Amniotic stem cell (primary cell): ENCODE measurements at places on chromosomes 5 and 9.

DNA sequence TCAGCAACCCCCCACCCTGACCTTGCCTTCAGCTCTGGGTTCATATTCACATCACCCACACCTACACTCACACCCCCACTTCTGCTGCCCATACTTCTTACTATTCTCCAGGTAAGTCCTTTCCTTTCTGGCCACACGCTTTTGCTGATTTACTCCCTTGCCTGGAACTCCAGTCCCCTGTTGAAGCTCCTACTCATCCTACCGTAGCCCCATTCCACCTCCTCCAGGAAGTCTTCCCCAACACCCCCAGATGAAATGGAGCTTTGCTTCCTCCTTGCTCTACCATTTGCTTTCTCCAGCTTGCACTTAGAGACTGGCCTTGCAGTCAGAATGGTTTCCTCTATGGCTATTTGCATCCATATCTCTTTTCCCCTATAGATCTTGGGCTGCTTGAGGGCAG, 182.3 kb downstream of the MELK start:
- no peak for DNase-seq

DNA sequence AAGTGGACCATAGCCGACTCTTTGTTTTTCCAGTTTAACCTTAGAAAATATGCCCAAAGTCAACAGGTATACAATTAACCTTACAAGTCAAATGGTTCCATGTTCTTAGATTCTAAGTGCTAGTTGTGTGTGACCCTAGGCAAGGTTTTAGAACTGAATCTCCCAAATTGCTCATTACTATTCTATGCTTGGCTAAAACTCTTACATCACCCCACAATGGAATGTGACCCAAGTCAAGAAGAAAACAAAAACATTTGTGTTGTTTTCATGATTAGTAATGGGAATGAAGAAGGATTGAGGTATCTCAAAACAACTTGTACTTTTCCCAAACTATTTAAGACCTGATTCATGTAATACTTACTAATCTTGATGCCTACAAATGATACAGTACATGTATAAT, 159.2 kb downstream of the ARRDC3 start:
- DNase-seq: no peak

DNA sequence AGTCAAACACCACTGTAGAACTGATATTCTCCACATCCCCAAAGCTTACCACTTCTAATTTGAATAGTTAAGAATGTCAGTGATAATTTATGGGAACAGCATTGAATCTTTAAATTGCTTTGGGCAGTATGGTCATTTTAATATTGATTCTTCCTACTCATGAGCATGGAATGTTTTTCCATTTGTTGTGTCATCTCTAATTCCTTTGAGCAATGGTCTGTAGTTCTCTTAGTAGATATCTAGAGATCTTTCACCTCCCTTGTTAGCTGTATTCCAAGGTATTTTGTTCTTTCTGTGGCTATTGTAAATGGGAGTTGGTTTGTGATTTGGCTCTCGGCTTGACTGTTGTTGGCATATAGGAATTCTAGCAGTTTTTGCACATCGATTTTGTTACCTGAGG, 1341.8 kb upstream of the CDH9 start:
- no peak for DNase-seq

GRCh38 chr5:74122979-74123590, 497.1 kb downstream of the ARHGEF28 start:
- DNase-seq: no peak

DNA sequence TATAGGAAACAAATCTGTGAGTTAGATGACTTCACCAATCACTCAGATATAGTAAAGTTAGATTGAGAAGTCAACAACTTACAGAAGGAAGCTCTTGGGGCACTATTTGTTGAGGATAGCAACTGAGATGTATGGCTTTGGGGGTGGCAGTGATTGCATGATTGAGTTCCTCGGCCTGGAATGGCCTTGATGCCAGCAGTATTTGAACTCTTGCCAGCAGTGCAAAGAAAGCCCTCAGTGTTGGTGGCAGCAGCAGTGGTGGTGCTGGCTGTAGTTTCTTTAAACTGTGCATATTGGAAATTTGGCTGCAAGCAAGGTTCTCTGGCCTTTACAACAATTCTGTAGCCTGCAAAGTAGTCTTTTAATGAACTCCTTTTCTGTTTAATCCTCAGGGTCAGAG, 41.4 kb upstream of the PJA2 start:
- no peak for DNase-seq

DNA sequence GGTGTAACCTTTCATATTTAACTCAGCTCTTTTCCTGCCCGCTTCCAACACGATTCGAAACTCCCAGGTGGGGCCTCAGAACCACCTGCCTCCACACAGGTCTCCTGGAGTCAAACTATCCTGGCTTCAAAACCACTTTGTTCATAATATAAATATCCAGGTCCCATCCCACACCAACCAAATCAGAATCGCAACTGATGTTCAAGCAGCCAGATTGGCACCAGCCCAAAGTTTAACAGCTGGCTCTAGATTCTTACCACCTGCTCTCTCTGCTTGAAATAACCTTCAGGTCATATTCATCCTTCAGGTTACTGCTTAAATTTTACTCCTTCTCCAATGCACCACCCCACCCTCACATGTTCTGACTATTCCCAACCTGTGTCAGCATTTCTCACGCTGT, 231.4 kb upstream of the TRPM3 start:
- no peak for DNase-seq

GRCh38 chr9:74255489-74255984, 241.6 kb upstream of the RORB start:
- DNase-seq: no peak

DNA sequence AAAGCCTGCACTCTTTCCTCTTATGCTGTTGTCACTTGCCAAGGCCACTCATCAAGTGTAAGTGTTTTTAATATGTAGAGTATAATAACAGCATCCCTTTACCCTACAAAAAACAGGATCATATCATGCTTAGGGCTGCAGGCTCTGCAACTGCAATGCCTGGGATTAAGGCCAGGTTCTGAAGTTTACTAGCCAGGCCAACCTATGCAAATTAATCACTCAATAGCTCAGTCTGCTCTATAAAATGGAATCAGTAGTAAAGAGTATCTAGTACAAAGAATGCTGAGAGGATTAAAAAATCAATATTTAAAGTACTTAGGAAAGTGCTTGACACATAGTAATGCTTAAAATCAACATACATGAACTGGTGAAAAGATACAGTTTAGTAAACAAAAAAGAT, 253.3 kb downstream of the EDIL3 start:
- no peak for DNase-seq

DNA sequence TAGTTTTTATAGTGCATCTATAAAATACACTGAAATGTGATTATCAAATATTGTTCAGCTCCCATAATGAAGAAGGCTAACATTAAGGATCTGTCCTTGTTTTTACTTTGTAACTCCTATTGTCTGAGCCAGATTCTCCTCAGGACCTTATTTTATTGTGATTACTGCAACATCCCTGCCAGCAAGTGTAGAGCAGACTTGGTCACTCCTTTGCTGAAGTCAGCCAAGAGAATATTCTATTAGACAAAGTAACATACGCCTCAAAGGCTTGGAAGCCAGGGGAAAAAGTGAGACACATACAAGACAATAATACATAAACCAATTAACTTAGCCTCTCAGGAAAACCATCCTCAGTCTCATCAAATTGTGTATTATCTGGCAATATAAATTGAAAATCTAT, 269.6 kb downstream of the ARL15 start:
- no peak for DNase-seq

- no peak for DNase-seq
Measured at GRCh38 chr5:88984040-88984439, 101.1 kb upstream of the MEF2C start.

DNA sequence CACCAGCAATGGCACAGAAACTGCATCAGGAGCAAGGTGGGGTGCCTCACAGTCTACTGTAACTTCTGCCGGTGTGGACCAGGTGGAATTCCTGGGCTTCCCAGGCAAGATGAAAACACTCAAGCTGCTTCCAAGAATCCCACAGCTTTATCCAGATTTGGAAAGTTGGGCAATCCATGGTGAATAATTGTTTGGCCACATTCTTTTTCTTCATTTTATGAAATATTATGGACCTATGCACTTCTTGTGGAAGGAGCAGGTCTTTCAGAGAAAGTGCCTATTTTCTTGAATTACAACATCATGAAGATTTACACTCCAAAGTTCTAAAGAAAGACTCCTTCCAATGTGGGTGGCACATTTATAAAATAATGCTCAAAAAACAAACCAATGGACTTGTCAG, 503.6 kb downstream of the SEMA5A start:
- no peak for DNase-seq

DNA sequence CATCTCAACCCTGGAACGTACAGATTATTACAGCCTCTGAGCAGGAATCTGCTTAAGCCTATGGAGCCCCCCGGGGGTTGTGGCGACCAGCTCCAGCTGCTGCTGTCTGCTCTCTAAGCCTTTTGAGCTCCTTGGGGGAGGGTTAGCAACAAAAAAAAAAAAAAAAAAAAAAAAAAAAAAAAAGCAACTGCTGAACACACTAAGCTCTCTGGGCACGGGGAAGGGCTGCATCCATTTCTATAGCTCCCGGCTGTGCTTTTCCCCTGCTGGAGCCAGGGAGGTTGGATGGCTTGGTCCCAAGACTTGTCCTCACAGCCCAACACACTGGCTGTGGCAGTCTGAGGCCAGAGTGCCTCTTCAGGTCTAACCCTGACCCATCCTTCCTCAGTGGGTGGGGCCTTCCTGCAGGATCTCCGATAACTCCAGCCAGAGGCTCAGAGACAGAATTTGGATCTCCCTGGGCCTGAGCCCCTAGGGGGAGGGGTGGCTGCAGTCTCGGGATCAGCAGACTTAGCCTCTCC, 82.1 kb downstream of the FBN2 start:
- no peak for DNase-seq
